Amygdala (tissue), 56 donors: ENCODE measurements at places on chromosomes 11 and 22.

DNA sequence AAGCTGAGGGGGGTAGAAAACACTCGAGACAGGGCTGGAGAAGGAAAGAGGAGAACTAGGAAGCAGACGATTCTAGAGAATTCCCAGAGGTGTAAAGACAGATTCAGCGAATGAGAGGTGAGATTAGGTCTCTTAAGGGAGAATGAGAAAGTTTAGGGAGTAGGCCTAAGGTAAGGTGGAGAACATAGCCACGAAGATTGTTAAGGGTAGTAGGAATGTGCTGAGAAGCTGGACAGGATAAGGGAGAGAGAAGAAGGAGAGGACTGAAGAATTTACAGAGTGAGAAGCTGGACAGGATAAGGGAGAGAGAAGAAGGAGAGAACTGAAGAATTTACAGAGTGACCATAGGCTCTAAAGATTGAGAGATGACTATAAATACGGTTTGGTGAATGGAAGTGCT lies 908 bp downstream of the PPME1 start:
- DNase-seq: no peak

DNA sequence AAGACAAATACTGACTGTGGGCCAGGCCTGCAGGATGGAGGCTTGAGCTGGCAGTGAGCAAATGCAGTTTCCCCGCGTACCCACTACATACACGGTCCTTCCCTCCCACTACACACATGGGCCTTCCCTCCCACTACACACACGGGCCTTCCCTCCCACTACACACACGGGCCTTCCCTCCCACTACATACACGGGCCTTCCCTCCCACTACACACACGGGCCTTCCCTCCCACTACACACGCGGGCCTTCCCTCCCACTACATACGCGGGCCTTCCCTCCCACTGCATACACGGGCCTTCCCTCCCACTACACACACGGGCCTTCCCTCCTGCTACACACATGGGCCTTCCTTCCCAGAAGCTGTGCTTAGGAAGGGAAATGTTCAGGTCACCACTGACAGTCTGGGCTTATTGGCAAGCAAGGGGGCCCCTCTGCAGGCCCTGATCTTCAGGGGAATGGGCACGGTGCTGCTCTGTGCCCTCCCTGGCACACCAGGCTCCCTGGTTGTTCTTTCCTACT lies 10.8 kb downstream of the DNAL4 start:
- peak; percentile 47 for DNase-seq

DNA sequence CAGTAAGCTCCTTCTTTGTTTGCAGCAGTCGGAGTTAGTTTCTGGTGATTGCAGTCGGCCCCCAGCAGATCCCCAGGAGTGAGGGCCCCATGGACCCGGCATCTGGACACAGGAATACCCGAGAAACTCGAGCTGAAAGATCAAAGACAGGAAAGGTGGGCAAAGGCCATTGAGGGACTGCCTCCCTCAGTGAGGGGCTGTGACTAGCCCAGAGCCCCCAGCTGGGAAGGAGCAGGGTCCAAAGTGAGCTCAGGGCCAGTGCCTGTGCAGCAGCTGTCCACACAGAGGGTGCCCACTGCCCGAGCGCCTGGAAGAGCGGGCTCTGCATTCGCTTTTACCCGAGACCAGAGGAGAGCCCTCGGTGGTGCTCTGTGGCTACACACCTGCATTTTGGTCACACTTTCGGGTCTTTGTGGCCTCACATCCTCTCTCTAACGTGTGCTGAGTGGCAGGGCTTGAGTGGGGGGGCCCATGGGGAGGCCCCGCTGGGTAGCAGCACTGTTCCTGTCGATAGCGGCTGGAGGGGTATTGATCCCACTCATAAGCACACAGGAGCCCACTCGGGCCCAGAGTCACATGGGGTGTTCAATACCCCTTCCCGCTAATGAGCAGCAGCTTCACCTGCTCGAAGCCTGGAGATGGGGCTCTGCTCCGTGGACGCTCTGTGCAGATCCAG lies 532.9 kb downstream of the TBC1D22A start:
- DNase-seq: no peak

DNA sequence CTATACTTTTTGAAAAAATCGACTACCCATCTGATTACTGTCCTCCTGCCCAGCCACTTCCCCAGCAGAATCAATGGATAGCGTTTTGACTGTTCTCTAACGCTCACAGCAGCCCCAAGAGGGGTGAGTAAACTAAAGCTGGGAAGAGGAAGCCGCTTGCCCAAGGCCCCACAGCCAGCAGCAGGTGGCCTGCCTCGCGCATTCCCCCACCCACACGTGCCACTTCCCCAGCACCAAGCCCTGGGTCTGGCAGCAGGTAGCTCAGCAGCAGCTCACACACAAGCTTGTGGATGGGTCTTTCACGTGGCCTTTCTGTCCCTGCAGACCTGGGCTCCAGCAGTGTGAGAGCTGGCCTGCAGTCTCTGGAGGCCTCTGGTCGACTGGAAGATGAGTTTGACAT lies 34.3 kb downstream of the TOM1 start:
- no peak for DNase-seq

DNA sequence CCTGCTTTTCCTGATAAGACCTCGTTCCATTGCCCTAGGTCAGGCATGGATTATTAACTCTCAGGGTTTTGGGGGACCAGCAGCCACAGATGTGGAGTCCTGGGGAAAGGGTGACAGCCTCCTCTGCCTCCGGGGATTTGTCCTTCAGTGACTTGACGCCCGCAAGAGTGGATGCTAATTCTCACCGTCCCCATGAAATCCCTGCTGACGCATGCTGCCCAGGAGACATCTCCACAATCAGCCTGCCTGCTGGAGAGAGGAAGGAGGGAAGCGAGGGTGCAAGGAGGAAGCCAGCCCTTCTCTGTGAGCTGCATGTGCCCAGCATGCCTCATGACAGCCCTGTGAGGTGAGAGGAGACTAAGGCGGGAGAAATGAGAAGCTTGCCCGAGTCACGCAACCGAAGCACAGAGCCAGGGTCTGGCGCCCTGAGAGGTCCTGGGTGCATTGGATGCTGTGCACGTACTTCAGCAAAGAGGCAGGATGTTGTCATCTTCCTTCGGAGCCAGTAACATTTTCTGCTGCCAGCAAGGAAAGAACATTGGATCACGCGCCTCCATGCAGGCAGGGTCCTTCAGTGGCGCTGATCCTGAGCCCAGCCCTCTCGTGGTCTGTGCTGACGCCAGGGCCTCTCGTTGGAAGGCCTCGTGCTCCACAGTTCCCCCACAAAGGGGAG lies 27.3 kb upstream of the KRTAP5-6 start:
- DNase-seq: no peak

DNA sequence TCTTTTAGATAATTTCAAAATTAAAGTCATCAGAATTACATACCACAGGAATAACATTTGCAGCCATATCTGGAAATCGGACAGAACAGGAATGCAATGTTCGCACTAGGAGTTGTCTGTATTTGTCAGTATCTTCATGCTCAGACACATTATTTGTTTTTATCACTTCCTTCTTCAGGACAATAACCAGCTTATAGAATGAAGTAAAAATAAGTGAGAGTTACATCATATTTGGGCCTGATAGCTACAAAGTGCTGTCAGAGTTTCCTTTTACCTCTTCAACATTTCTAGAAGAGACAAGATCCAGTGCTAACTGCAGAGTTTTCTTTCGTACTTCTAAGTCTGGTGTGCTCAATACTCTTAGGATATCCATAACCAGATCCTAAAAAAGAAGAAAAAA lies 18.9 kb downstream of the COPB1 start:
- DNase-seq: no peak

DNA sequence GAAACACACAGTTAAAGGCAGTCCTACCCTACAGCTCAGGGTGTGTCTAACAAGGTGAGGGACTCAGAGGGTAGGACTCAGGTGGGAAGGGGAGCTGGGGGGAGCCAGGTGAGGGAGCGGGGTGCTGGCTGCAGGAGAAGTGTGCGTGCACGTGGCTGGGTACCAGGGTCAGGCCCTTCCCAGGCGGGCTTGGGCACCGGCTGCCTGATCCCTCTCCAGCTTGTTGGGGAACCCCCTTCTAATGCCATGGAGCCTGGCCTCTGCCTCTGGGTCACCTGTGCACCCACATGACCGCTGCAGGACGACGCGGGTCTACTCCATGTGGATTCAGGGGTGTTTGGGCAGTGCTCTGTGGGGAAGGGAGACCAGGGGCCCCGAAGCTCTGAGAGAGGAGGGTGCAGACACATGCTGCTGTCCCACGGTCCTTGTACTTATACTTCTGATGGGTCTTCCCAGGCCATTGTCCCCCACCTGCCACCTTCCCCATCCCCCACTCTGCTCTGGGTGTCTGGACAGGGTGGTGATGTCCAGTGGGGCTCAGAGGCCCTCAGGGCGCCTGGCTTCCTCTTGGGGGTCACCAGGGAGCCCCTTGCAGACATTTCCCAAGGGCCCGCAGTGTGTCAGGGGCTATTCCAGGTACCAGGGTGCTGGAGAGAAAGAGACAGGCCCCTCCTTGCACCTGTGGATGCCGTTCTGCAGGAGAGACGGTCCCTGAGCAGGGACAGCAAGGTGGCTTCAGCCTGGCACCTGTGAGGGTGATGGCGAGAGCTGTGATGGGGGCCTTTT lies 10.4 kb upstream of the MRGPRD start:
- DNase-seq: no peak

- DNase-seq: no peak
Measured at GRCh38 chr11:123796226-123796625, 9.9 kb downstream of the OR6M1 start.

- DNase-seq: peak; percentile 0
Measured at GRCh38 chr11:4539603-4540219, 5.3 kb upstream of the OR52M1 start.

GRCh38 chr11:23233075-23233474 lies 372.8 kb upstream of the CCDC179 start:
- DNase-seq: no peak

DNA sequence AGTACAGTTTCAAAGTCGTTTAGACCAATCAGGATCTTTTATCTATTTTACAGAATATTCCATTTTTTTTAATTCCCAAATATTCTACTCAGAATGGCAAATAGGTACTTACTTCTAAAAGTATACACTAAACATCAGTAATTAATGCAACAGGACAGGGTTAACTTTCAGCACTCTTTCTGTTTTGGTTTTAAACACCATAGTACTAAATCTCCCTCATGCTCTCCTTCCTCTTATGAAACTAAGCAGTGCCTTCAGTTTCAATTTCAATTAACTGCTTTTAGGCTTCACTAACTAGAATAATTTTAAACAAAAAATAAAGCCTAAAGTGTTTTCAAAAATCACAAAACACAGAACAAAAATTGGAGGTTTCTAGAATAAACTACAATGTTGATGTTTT lies 57.9 kb downstream of the NOX4 start:
- DNase-seq: no peak

DNA sequence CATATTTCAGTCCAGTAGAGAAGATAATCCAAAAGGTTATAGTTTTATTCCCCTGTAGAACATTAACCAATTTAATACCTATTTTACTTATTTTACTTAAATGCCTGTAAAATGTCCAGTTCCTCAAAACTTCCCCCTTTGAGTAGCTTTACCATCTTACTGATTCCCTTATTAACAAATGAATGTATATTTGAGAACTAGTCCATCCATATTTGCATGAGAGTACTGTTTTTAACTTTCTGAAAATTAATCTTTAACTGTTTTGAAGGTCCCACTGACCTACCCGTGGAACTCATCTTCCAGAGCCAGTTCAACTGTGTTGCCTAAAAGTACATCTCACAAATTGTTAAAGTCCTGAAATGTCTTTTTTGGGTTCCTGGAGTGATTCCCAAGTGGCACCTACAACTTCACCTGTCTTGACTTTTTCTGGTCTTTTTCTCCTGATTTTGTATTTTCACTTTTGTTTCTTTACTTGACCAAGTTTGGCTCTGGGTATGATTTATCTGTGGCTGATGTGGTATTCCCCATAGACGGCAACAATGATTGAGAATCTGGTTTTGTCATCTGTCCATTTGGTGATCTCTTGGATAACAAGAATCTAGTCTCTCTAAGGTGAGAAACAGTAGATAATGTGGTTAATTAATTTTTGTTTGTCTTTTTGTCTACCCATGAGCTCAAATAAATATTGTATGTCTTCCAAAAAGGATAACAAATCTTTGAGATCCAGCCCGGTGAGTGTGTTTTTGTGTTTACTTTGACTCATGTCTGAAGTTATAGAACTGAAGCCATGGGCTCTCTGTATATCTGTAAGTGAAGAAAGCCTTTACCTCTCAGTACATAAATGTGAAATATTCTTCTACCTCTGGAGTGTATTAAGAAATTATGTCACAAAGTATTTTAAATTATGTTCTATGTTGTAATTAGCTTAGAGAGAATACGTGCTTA lies 174.2 kb downstream of the ETS1 start:
- no peak for DNase-seq

DNA sequence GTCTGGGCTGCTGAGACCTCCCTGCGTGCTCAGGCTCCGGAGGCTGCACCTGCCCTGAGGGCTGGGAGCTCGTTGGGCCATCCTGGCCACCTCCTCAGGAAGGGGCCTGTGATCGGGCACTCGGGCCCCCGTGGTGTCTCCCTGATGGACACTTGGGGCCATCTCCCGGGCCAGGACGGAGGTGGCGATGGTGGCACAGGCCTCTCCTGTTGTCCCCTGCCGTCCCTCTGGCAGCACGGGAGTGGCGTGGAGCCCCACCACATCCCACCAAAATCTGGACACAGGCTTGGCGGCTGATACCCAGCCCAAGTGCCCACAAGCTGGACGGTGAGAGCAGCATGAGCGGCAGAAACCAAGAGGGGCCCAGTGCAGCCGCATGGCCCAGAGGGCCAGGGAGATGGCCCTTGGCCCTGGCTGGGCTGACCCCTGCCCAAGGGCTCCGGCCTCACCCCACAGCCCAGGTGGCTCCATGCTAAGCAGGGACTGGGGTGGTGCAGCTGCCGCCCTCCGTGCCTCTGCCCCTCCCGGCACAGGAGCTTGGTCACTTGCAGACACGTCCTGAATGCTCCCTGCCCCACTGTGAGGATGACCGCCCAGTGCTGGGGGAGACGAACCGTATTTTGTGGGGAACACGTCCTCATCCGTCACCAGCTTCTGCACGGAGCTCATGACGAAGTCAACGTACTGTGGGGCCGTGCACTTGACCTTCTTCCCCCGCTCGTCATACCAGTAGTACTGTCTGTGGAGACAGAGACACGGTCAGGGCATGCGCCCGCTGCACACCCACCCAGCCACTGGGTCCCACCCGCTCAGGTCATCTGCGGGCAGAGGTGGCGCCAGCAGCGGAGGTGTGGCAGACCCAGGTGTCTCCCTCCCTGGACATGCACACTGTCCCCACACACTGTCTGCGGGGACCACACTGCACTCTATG lies 15.6 kb downstream of the MOB2 start:
- no peak for DNase-seq

DNA sequence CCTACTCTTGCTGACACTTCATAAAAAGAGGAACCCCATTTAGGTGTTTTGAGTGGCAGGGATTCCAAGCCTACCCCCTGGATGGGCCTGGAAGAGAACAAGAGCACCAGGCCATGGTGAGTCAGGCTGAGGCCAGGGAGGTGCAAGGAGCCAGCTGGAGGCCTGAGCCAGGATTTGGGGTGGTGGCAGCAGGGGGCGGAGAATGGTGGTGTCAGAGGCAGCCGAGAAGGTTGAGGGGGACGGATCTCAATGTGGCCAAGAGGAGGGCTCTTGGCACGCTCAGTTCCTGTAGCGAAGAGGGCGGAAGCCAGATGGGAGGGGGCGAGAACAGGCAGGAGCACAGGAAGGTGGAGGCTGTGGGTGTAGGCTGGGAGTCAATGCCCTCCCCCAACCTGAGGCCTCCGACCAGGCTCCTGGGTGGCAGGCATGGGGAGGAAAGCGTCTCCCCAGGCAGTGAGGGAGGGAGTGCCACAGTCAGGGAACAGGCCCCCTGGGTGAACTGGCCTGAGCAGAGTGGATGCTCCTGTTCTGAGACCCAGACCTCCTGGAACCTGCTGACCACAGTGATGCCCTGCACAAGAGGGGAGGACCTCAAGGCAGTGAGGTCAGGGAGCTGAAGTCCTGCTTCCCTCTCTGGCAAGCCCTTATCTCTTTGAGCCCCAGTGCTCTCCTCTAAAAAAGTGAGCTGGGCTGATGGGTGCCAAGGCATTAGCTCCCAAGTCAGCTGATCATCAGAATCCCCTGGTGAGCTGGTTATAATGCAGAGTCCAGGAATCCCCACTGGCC lies 13.9 kb downstream of the RTN4RL2 start:
- DNase-seq: no peak
